SJSA1 (cell line): ENCODE measurements at places on chromosomes 2 and 18. TPM values are rescaled to one million over a fixed set of nuclear protein-coding genes. Genes with fewer than 3 reads are reported as not detected.
A peak's percentile ranks its signal among the peaks of the same experiment; 100 is the strongest.

GRCh38 chr2:207528980-207529329 lies 807 bp upstream of the CREB1 start:
- peaks cover 32% of the 10 kb centered on the region for H3K36me3 ChIP-seq
- no peaks in the 10 kb centered on the region for H3K27me3 ChIP-seq
- no peak for DNase-seq
- H3K4me1 ChIP-seq, result peaks cover 38% of the 10 kb centered on the region

- no peaks in the 10 kb centered on the region; the same call in 1 of the 2 replicates for H3K4me1 ChIP-seq
- no peaks in the 10 kb centered on the region for H3K27me3 ChIP-seq
- no peak overlapping the region for H3K4me3 ChIP-seq
- no peak for DNase-seq
Observed at GRCh38 chr2:151269798-151270568, 8.3 kb upstream of the RBM43 start.

- H3K27me3 ChIP-seq, result no peaks in the 10 kb centered on the region
- no peak for DNase-seq
- peaks cover 27% of the 10 kb centered on the region for H3K36me3 ChIP-seq
- no peak overlapping the region for H3K4me3 ChIP-seq
- no peaks in the 10 kb centered on the region for H3K4me1 ChIP-seq
Observed at GRCh38 chr2:112529757-112530156, 12.5 kb upstream of the POLR1B start.

GRCh38 chr2:124970030-124970429 lies 944.9 kb downstream of the CNTNAP5 start:
- no peaks in the 10 kb centered on the region for H3K27me3 ChIP-seq
- no peak for DNase-seq
- H3K4me3 ChIP-seq, result no peak overlapping the region
- H3K4me1 ChIP-seq, result no peaks in the 10 kb centered on the region
- no peaks in the 10 kb centered on the region for H3K36me3 ChIP-seq
- no peak overlapping the region for H3K27ac ChIP-seq

GRCh38 chr18:63220903-63221302 lies 98.7 kb downstream of the BCL2 start:
- H3K27me3 ChIP-seq, result no peaks in the 10 kb centered on the region
- peaks cover 16% of the 10 kb centered on the region for H3K4me1 ChIP-seq
- no peak for DNase-seq
- no peaks in the 10 kb centered on the region for H3K36me3 ChIP-seq
- no peak overlapping the region for H3K27ac ChIP-seq

- H3K4me3 ChIP-seq, result no peak overlapping the region
- peaks cover 9% of the 10 kb centered on the region for H3K27me3 ChIP-seq
- no peak overlapping the region for H3K27ac ChIP-seq
- no peak for DNase-seq
- H3K36me3 ChIP-seq, result no peaks in the 10 kb centered on the region
Observed at GRCh38 chr2:1453561-1453960, 40.3 kb downstream of the TPO start.

- H3K4me3 ChIP-seq, result no peak overlapping the region
Observed at GRCh38 chr2:239819974-239820555, 205.1 kb downstream of the NDUFA10 start.

GRCh38 chr2:206164261-206164862 lies 4.7 kb downstream of the EEF1B2 start:
- H3K27me3 ChIP-seq, result no peaks in the 10 kb centered on the region
- peaks cover 57% of the 10 kb centered on the region for H3K36me3 ChIP-seq
- H3K4me1 ChIP-seq, result peaks cover 8% of the 10 kb centered on the region; the same call in 1 of the 2 replicates
- peak; percentile 43 for DNase-seq

The G6PC2 gene
- total RNA-seq, result not detected in 2 replicates

- no peaks in the 10 kb centered on the region for H3K27me3 ChIP-seq
- H3K27ac ChIP-seq, result no peak overlapping the region
- no peaks in the 10 kb centered on the region for H3K36me3 ChIP-seq
- H3K4me3 ChIP-seq, result no peak overlapping the region
- H3K4me1 ChIP-seq, result no peaks in the 10 kb centered on the region
Observed at GRCh38 chr18:10950876-10951630, 198.3 kb downstream of the PIEZO2 start.

The FOXD4L1 gene
- total RNA-seq, result not detected in 2 replicates

The NEUROD1 gene
- total RNA-seq, result not detected in 2 replicates

DNA sequence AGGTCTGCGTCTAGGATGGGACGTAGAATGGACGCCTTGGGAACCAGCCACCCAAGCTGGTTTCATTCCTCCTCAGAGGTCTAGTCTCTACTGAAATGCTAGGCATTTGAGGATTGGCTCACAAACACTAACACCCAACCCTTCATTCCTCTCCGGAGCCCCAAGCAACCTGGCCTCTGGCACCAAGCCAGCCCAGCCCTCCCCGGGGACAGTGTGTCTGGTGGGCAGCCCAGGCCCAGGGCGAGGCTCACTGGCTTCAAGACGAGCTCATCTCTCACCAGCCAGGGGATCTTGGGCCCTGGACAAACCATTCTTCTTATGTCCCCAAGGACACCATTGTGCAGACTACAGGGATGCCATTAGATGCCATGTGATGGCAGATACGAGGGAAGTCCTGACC lies 182.5 kb downstream of the CTIF start:
- H3K4me3 ChIP-seq, result no peak overlapping the region
- no peak for DNase-seq
- H3K27ac ChIP-seq, result no peak overlapping the region
- peaks cover 95% of the 10 kb centered on the region for H3K36me3 ChIP-seq

- peak; percentile 55 for DNase-seq
- H3K27ac ChIP-seq, result no peak overlapping the region
Observed at GRCh38 chr2:219289537-219290361, 10.6 kb downstream of the DNAJB2 start.

GRCh38 chr2:75549401-75550253 lies 11.1 kb downstream of the EVA1A start:
- no peak for DNase-seq
- H3K4me3 ChIP-seq, result no peak overlapping the region
- peaks cover 75% of the 10 kb centered on the region for H3K36me3 ChIP-seq
- H3K4me1 ChIP-seq, result peaks cover 33% of the 10 kb centered on the region

- no peak for DNase-seq
- peaks cover 4% of the 10 kb centered on the region; the same call in 1 of the 2 replicates for H3K36me3 ChIP-seq
- no peak overlapping the region for H3K27ac ChIP-seq
- H3K27me3 ChIP-seq, result no peaks in the 10 kb centered on the region
Observed at GRCh38 chr2:36906277-36906676, 60.1 kb downstream of the STRN start.

DNA sequence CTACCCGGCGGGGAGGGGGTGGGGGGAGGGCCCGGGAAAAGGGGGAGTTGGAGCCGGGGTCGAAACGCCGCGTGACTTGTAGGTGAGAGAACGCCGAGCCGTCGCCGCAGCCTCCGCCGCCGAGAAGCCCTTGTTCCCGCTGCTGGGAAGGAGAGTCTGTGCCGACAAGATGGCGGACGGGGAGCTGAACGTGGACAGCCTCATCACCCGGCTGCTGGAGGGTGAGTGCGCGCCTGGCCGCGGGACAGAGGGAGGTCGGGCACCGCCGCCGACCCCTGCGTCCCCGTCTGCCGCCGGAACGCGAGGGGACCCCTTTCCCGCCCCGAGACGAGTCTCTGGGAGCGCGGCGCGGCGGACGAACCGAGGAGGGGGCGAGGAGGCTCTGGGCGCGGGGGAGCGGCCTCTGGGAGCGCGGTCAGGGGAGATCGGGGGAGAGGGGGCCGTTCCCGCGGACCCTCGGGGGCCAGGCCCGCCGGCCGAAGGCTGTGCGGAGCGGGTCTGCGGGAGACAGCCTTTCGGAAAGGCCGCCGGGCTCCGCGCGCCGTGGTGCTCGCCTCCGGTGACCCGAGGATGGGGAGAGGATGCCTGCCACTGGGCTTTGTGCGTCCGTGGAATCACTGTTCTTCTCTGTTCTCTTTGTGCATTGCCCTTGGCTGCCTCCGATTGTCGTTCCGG lies 463 bp downstream of the PPP1CB start:
- peak overlapping the region; percentile 95 for H3K27ac ChIP-seq
- peaks cover 43% of the 10 kb centered on the region for H3K4me1 ChIP-seq
- peak; percentile 46 for DNase-seq
- peak overlapping the region; percentile 94 for H3K4me3 ChIP-seq

The NOSTRIN gene
- not detected in 2 replicates for total RNA-seq

The RTP5 gene
- not detected in 2 replicates for total RNA-seq

GRCh38 chr2:96486696-96487095 lies 18.5 kb downstream of the NEURL3 start:
- no peak overlapping the region; the same call in 1 of the 2 replicates for H3K27ac ChIP-seq
- no peaks in the 10 kb centered on the region for H3K27me3 ChIP-seq
- H3K4me3 ChIP-seq, result no peak overlapping the region
- DNase-seq, result no peak
- no peaks in the 10 kb centered on the region for H3K36me3 ChIP-seq

GRCh38 chr2:141021611-141022010 lies 1109.2 kb downstream of the LRP1B start:
- H3K27ac ChIP-seq, result peak overlapping the region; percentile 53
- no peaks in the 10 kb centered on the region for H3K36me3 ChIP-seq
- DNase-seq, result no peak
- H3K4me1 ChIP-seq, result peaks cover 6% of the 10 kb centered on the region; the same call in 1 of the 2 replicates
- no peak overlapping the region for H3K4me3 ChIP-seq

DNA sequence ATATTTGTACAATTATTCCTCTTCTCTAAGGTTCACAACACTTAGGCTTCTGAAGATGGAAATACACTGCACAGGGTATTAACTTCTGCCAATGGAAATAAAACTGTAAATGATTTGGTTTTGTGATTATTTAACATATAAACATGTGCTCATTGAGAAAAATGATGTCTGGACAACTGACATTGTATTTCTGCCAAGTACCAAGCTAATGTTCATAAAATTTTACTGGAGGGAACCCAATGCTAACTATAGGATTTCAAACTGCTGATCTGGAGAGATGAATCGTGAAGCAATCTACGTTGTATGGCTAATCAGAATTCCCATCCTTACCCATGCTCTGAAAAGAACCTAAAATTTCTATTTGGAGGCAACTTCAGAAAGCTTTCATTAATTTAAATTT lies 279.7 kb downstream of the NRXN1 start:
- H3K27me3 ChIP-seq, result no peaks in the 10 kb centered on the region
- no peak for DNase-seq
- no peak overlapping the region for H3K27ac ChIP-seq

- H3K27ac ChIP-seq, result no peak overlapping the region
- H3K27me3 ChIP-seq, result no peaks in the 10 kb centered on the region
- H3K4me3 ChIP-seq, result no peak overlapping the region
Observed at GRCh38 chr2:181158427-181158826, 178.0 kb downstream of the UBE2E3 start.

The POTEI gene
- not detected in 2 replicates for total RNA-seq

DNA sequence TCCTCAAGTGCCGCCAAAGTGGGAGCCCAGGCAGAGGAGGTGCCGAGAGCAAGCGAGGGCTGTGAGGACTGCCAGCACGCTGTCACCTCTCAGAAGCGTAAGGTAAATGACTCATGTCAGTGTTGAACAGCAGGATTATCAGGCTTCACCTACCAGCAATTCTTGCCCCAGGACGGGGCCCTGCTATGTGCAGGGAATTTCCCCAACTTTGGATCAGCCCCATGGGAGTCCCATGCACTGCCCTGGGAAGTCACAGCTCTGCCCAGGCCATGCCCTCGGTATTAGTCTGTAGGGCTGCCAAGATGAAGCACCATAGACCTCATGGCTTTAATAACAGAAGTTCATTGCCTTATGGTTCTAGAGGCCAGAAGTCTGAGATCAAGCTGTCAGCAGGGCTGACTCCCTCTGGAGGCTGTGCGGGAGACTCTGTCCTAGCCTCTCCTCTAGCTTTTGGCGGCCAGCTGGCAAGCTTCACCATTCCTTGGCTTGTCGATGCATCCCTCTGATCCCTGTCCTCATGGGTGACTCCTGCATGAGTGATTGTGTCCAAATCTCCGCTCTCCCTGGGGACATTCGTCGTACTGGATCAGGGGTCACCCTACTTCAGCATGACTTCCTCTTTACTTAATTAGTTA lies 55.9 kb downstream of the TRPM8 start:
- H3K4me3 ChIP-seq, result no peak overlapping the region
- DNase-seq, result no peak
- H3K36me3 ChIP-seq, result no peaks in the 10 kb centered on the region
- no peaks in the 10 kb centered on the region for H3K27me3 ChIP-seq

The PROC gene
- total RNA-seq, result 0.63 TPM in 1 of 2 replicates, not detected in the other

The IL1RL1 gene
- total RNA-seq, result not detected in 2 replicates

The IGFBP5 gene
- 0.03 TPM in 1 of 2 replicates, not detected in the other for total RNA-seq

DNA sequence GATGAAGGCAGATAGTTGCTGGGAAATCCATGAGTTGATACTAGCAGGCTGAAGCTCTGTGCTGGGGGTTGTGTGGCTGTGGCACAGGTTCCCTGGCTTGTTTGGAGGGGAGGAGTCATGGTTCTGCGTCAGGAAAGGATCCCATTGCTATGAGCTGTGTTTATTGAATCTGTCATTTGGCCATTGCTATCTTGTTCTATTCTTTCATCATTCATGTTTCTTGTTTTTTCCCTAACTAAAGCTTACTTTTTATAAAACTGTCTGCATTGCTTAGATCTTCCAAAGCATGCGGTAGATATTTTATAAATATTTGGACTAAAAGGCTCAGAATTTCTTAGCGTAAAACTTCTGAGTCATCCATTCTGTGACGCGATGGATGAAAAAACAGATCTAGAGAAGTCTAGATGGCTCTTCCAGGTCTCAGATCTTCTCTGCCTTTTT lies 335.3 kb downstream of the PTPRM start:
- peak overlapping the region; percentile 73 for H3K27ac ChIP-seq
- H3K27me3 ChIP-seq, result no peaks in the 10 kb centered on the region
- peak; percentile 76 for DNase-seq
- peaks cover 51% of the 10 kb centered on the region for H3K4me1 ChIP-seq
- H3K4me3 ChIP-seq, result no peak overlapping the region

The RAX gene
- not detected in 2 replicates for total RNA-seq

GRCh38 chr18:79523736-79524180 lies 128.0 kb downstream of the NFATC1 start:
- no peaks in the 10 kb centered on the region for H3K36me3 ChIP-seq
- H3K4me3 ChIP-seq, result no peak overlapping the region
- H3K27ac ChIP-seq, result no peak overlapping the region
- DNase-seq, result no peak
- H3K4me1 ChIP-seq, result no peaks in the 10 kb centered on the region
